SIG-M5 (cell line): ENCODE measurements at places on chromosomes 1 and 21.

GRCh38 chr21:35172231-35172630 is 123.1 kb upstream of the RUNX1 start:
- no peak for DNase-seq

DNA sequence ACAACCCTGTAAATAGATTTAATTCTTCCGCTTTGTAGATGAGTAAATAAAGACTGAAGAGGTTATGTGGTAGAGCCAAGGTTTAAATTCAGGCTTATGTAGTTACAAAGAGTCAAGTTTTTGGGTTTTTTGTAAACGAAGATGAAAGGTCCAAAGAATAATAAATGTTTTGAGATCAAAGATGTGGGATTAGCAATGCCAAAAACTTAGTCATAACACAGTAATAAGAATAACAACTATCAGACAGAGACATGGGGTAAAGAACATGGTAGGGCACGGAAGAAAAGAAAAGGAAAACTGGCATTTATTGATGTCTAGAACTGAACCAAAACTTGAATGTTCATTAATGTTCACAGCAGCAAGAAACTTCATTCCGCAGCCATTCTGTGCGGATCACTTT is 42.9 kb downstream of the EXTL2 start:
- no peak for DNase-seq

DNA sequence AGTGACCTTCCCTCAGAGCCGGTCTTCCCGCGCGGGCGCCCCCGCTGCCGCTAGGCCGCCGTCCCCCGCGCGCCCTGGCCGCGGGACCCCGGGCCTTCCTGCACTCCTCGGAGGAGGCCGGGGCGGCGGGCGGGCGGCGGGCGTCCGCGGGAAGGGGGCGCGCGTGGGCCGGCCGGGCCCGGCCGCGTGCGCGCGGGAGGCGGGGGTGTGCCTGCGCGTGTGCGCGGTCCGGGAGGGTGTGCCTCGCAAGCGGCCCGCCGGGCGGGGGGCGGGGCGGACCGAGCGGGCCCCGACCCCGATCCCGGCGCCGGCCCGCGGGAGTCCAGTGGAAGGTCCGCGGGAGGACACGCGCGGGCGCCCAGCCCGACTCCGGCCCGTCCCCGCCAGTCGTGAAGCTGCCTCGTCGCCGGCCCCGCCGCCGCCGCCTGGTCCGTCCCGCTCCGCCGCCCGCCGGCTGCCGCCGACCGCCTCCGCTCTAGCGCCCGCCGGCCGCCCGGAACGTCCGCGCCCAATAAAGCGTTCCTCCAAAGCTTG is 438 bp downstream of the MRPS6 start:
- no peak for DNase-seq

DNA sequence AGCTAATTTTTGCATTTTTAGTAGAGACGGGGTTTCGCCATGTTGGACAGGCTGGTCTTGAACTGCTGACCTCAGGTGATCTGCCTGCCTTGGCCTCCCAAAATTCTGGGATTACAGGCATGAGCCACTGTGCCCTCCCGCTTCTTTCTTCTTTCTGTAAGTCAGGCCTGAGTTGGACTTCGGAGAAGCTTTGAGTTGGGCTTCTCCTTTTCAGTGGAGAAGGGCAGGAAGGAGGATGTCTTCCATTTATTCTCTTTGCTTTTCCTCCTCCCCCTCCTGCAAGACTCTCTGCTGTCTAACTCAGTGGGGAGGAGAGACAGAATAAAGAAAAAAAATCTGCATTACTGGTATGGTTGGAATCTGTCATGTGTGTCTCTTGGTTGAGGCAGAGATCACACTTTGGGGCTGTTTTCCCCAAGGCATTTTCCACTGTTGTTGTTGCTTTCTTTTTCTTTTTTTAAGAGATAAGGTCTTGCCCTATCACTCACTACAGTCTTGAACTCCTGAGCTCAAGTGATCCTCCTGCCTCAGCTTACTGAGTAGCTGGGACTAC is 13.2 kb upstream of the DEGS1 start:
- no peak for DNase-seq

- DNase-seq = no peak
Observed at GRCh38 chr1:80982831-80983230, 817.9 kb upstream of the ADGRL2 start.

- DNase-seq = no peak
Observed at GRCh38 chr1:10575616-10576015, 100.9 kb downstream of the PEX14 start.

DNA sequence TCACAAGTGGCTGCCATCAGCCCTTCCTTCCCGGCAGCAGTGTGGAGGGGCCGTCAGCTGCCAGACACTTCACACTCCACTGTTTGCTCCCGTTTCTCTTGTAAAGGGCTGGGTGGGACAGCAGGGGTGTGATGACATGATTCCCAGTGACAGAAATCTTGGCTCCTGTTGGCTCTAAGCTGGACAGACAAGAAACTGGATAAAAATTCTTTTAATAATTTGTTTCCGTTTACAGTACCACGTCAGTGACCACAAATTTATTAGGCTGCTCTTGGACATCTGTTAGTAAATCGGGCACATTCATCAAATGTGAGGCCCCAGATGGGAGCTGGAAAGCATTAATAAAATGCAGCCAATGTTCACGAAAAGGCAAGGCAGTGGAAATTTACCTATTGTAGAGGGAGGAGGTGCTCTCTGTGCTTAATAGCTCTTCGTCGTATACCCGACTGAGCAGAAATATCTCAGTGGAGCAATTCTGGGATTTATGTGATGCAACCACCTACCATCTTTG is 353.7 kb upstream of the GREM2 start:
- no peak for DNase-seq

GRCh38 chr1:9400425-9401079 is 107.9 kb downstream of the SPSB1 start:
- no peak for DNase-seq

GRCh38 chr1:245094954-245095353 is 59.8 kb upstream of the KIF26B start:
- no peak for DNase-seq

- no peak for DNase-seq
Observed at GRCh38 chr21:43959231-43960116, 52.6 kb upstream of the TRAPPC10 start.
